Stimulated activated CD4-positive, alpha-beta T cell treated with anti-CD3 and anti-CD28 coated beads, Interleukin-4, amount 100 ng/mL, for 4 hours (primary cell): ENCODE measurements at places on chromosomes 5 and 9.

DNA sequence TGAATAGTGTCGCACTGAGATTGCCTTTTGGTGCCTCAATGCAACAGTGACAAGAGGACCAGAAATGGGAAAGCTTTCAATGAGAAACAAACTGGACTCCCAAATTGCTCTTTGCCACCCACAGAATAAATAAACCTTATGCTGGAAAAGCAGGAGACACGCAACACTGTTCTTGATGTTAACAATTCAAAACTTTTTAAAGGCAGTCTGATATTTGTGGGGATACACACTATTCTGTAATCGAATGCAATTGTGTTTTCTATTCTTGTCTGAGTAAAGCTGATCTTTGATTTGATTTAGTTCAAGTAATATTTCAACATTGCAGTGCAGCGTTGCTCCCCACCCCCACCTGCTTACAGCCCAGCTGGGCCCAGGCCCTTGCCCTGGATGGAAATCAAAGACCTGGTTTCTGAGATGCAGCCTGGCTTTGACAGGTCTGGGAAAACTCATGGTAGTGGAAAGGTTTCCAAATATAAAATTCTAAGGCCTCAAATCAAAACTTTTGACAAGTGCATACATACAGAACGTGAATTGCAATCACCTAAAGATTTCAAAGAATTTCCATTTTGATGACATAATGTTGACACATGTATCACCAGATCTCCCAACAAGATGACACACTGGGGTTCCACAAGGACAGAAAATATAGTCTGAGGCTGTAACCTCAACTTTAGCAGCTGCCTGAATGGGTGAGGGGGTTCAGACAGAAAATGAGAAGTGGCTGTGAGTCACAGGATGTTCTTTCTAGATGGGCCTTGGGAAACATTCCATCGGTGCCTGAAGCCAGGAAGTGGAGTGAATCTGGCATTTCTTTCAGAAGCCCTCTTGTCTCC is 55.1 kb downstream of the ABCA1 start:
- no peak for DNase-seq

DNA sequence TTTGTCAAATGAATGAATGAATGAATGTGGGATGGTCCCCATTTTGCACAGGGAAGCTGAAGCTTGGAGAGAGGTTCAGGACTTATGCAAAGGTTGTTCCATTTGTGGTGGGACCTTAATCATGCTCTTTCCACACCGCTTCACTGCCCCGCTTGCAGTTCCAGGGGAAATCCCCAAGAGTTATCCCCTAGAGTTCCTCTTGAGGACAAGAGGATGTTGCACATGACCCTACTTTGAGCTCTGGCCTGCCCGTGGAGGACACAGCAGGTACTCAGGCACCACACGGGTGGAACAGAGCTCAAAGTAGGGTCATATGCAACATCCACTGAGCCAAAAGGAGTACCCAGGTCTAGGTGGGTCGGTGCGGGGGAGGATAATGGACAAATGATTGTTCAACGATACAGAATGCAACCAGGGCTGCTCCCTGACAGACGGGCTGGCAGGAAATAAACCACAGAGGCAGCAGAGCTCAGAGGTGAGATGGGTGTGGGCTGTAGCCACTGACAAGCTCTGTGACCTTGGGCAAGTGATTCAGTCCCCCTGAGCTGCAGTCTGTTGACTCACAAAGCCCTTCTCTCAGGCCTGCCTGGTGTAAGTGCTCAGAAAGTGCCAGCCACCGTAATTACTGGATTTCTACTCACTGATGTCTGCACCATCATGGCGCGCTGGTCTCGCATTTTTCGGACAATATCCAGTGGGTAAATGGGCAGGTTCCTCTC is 60.3 kb upstream of the EPB41L4B start:
- no peak for DNase-seq

DNA sequence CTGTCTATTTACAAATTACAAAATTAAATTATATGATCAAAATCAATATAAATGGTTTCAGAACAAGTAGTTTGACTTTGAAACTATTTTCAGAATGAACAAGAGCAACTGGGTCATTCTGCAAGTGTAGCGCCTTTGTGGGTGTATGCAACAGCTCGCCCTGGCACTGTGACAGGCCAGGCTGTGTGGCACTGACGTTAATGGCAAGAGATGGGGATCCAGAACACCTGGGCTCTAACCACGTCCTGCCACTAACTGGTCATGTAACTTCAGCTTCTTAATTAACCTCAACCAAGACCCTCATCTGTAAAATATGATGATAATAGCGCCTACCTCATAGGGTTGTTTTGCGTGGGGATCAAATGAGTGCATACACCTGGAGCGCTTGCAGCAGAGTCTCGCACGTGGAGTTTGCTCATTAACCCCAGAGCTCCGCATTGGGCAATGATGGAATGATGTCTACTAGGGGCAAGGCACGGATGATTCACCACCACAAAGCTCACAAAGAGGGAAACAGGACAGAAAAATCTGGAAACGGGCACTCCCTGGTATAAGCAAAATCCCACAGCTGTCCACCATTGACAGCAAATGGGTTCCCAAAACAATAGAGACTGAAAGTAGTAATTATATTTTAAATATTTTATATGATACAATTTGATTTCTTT is 639.4 kb downstream of the SEMA5A start:
- DNase-seq, result no peak

DNA sequence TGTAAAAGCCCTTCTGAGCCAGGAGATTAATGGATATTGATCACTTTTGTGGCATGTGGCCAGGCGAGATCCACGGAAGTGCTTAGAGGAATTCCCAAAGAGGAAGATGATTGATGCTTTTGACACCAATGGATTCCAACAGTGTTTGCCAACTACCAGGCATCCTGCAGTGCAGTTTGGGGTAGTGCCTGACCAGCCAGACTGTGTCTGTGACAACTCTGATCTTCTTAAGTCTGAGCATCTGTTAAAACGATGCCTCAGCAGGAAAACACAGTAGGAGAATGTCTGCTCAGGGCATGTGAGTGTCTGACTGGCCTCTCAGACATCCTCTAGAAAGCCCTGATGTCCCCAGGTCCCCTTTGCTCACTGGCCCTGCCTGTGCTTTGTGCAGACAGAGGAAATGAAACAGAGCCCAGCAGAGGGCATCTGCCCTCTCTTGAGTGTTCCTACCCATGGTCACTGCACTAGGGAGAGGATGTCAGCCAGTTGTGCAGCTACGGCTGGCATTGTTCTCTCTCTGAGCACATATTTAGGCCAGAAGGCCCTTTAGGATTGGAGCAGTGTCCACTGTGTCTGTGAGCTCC is 57.0 kb downstream of the TRPC7 start:
- DNase-seq, result no peak

- no peak for DNase-seq
These were observed 23.0 kb downstream of the KIAA0825 start for GRCh38 chr5:94595281-94595840.

- DNase-seq, result no peak
These were observed 177.6 kb upstream of the SMARCA2 start for GRCh38 chr9:1837453-1838084.

DNA sequence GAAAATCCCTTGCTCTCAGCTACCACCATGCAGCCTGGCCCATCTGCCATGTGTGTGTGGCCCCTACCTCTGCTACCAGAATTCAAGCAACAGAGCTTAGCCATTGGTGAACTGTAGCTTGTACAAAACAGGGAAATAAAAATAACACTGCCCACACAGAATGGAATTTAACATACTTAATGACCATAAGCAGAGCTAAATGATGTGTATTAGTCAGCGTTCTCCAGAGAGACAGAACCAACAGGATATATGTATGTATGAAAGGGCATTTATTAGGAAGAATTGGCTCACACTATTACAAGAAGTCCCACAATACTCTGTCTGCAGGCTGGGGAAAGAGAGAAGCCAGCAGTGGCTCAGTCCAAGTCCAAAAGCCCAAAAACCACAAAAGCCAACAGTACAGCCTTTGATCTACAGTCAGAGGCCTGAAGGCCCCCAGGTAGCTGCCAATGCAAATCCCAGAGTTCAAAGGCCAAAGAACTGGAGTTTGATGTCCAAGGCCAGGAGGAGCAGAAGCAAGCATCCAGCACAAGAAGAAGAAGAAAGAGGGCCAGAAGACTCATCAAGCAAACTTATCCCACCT is 318.8 kb downstream of the DNAH5 start:
- no peak for DNase-seq

DNA sequence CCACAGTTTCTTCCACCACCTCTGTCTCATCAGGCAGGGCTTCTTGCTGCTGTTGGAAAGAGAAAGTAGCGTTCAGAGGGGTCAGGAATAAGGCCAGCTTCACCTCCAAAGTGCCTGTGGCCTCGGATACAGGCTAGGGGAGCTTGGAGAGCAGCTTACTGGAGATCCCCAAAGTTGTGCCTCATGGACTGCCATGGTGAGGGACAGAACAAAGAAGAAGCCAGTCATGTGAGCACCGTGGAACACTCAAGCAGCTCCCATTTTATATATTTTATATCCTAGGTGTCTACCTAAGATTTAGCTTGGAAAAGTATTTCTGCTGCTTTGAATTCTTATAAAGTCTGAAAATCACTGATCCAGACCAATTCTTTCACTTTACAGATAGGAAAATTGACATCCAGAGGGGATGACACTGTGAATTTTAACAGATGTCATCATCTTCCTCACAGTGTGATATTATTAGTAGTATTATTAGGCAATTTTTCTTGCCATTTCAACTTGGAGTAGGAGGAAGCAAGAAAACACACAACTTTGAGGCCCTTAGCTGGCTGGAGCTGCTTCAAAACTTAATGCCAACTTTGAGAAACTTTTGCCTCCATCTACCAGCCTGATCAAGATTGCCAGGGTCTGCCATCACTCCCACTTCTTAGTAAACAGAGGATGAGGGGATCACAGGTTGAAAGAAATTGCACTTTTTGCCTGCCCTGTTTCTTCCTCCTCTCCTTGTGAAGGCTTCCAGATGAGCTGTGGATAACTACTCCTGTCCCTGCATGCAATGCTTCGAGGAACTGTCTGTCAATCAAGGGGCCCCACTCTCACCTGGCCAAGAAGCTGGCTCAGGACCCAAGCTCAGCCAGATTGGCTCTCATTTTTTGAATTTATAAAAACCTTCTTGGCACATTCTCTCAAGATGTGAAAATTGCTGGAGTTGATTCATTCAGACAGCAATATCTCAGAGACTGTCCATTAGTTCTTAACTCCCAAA is 11.8 kb downstream of the SPARC start:
- no peak for DNase-seq

DNA sequence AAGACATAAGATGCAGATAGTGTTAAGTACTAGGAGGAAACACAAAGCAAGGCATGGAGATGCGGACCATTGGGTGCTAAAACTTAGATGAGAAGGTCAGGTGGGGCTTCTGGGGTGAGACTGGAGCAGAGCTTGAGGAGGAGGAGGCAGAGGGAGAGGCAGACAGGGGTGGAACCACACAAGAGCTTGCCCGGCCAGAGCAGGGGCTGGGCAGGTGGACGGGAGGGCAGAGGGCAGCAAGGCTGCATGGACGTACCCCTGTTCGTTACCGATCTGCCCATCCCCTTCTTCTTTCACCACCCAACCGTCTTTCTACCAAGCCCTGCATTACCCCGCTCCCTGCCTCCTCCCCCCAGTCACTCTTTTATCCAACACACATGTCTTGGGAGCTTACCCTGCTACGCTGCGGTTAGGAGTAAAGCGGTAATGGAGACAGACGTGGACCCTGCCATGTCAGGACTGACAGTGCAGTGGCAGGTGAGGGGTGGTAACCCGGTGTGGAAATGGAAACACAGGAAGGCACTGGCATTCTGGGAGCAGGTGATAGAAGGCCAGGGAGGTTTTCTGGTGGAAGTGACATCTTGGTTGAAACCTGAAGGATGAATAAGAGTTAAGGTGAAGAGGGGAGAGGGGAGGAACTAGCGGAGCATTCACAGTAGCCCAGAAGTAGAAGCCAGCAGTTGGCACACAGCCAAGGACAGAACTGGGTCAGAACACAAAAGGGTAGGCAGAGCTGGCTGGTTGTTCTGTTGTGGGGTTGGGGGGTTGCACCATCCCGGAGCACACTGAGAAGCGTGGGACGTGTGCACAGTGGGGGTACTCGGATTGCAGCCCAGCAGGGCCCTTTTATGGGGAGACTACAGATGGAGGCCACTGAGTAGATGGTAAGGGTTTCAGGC is 167.2 kb downstream of the CACNA1B start:
- no peak for DNase-seq
